ENCODE measurements at places on chromosomes 6 and 20. TPM values are rescaled to one million over a fixed set of nuclear protein-coding genes. Genes with fewer than 3 reads are reported as not detected.

OTOR gene
- total RNA-seq, result not detected

GRCh38 chr6:42255050-42255449 is 37.4 kb upstream of the MRPS10 start:
- H3K4me1 ChIP-seq, result no peaks in the 10 kb centered on the region
- no peak overlapping the region for H3K27ac ChIP-seq
- no peak for DNase-seq
- H3K36me3 ChIP-seq, result peaks cover 38% of the 10 kb centered on the region

DNA sequence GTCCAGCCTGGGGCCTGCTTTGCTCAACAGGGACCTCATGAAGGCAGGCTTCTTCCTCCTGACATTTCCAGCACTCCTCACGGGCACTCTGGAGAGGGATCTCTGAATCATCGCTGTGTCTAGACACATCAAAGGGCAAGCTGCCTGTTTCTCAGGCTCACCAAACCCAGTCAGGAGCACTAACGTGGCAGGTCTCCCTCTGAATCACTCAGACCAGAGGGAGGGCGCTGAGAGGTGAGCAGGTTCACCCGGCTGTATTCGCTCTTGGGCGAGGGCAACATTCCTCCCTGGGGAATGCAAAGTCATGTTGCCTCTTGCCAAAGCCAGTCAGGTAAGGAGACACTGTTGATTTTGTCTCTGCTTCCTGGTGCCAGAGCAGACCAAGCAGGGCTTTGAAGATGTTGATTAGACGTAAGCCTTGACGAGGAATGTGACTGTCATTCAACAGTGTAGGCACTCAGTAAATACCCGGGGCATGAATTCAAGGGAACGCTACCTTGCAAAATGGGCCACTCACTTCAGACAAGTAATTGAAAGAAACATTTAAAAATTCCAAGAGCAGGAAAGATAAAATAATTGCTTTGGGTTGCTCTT is 50.1 kb downstream of the CYP24A1 start:
- no peaks in the 10 kb centered on the region for H3K4me1 ChIP-seq
- no peak for DNase-seq
- no peaks in the 10 kb centered on the region for H3K27me3 ChIP-seq
- no peak overlapping the region for H3K4me3 ChIP-seq

LZTS3 gene
- 0.65 TPM for total RNA-seq

All from activated CD4-positive, alpha-beta T cell treated with anti-CD3 and anti-CD28 coated beads, Interleukin-2, amount 10 ng/mL, durations not matched to agents 7 days and 5 days (primary cell).